ENCODE measurements at places on chromosomes 6 and 20.

DNA sequence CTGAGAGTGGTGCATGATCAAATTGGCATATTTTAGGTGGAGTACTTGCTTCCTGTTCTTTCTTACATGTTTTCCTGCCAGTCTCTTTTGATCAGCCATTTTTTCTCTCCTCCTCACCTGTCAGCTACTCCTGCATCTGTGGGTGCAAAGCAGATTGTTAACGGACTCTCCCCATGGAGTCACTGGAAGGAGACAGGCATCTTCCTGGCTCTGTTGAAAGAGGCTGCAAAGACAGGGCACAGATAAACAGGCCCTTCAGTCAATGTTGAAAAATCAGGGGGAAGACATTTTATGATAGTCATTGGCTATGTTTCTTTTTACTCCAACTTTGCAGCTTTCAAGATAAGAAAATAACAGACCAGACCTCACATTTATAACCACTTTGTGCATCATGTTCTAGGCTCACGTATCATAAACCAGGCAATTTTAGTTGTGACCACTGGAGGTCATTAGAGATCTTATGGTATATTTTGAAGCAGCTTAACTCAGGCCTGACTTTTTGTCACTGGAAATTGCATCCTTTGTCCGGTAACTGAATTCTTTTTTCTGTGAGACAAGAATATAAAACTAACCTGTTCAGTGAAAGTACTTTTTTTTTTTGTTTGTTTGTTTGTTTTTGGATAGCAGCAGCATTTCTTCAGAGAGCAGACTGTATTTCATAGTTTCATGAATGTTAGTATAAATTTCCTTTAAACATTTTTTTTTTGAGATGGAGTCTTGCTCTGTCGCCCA lies 20.1 kb downstream of the ECT2L start:
- no peak for DNase-seq

- DNase-seq = no peak
Observed at GRCh38 chr6:26159357-26160273, 72.4 kb downstream of the HFE start.

GRCh38 chr6:1853761-1854160 lies 244.0 kb downstream of the FOXC1 start:
- no peak for DNase-seq

DNA sequence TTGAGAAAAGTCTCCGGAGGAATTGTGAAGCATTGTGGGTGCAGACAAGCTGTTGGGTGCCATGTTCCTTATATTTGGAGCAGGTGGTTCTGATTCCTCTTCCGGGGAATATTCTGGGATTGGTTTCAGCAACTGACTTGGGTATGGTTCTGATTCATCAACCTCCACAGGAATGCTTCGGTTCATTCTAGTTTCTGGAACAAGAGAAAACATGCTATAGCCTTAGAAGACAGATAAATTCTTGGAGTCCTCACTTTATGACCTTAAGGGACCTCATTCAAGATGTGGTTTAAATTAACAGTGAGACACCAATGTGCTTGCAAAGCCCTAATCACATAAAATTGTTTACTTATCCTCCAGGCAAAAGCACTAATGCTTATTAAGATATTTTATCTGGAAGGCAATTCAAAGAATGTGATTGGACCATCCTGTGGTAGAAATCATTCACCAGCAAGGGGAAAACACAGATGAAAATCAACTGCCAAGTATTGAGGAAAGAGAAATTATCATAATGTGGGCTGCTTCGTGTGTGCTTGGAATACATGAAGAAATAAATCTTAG lies 13.7 kb downstream of the TRAF3IP2 start:
- no peak for DNase-seq

- no peak for DNase-seq
Observed at GRCh38 chr6:113953346-113953745, 17.6 kb downstream of the HDAC2 start.

DNA sequence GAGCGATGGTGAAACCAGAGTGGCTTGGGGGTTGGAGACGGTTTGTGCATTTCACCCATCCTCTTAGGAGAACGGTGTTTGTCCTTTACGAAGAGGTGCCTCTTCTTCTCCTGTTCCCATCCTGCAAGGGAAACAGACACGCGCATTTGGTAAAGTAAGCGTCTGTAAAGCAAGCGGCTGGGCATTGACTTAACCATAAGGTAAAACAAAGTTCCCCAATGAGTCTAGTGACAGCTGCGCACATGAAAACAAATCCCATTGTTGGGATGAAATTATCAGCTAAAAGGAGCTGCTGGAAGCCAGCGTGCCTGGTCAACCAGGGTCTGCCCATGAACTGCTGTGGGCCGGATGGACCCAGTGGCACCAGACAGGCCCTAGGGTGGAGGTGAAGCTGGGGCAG lies 5.8 kb downstream of the BHLHE23 start:
- DNase-seq = no peak

DNA sequence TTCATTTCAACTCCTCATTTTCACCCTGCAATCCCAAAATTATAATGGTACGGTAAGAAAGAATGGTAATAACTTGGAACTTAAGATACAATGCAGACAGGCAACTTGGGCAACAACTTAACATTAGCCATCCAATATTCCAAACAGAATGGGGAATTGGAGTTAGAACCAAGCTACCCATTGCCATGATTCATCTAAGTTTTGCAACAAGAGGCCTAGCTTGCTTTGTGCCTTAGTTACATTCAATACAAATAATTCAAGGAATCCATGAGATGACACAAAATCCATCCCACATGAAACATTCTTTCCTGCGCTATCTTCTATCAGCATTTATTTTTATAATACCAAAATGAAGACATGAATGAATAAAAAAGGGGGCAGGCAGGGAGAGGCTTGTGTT lies 28.4 kb downstream of the DCDC2 start:
- no peak for DNase-seq

GRCh38 chr6:36848658-36849441 lies 9.6 kb upstream of the CPNE5 start:
- DNase-seq = no peak

DNA sequence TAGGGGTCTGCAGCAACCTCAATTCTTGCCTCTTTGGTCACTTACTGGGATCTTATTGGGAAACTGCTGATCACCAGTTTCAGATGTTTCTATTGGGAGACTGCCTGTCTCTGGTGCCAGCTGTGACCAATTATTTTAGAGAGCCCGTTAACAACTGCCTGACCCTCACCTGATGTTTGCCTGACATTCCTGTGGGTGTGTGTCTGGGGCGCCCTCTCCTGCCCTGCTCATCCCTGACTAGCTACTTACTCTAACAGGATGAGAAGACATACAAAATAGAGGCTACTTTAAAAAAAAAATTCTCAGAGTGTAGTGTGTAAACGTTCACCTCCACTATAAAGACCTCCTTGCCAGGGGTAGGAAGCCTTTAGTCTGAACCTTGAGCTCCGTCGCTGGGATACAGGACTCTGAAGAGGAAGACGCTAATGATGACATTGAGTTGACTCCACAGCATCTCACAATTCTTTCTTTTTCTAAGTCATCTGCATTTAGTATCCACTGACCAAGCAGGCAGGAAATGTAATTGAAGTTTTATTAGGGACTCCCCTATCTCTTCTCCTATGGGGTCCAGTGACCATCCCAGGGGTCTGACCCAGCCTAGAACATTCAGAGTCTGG lies 54.6 kb upstream of the DDR1 start:
- DNase-seq = no peak

GRCh38 chr6:113381959-113382358 lies 475.2 kb upstream of the MARCKS start:
- no peak for DNase-seq

DNA sequence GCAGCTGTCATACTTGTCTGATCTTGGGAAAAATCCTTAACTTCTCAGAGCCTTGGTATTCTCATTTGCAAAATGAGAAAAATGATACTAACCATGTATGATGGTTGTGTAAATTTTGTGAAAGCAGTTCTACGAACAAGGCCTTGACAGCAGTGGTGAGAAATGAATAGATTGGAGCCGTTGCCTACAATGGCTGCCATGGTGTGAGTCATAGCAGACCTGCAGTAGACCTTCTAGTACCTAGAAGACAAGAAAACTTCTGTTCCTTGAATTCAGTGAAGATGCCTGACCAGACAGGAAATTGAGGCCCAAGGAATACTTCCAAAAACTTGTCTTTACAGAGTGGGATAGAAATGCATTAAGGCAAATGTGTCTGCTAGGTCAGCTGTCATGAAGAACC lies 338.9 kb downstream of the QKI start:
- no peak for DNase-seq

GRCh38 chr6:39610221-39610620 lies 115.0 kb downstream of the KIF6 start:
- DNase-seq = no peak

- DNase-seq = no peak
Observed at GRCh38 chr6:89347825-89348224, 4.7 kb downstream of the UBE2J1 start.

GRCh38 chr20:25459111-25459830 lies 51.8 kb downstream of the GINS1 start:
- no peak for DNase-seq

DNA sequence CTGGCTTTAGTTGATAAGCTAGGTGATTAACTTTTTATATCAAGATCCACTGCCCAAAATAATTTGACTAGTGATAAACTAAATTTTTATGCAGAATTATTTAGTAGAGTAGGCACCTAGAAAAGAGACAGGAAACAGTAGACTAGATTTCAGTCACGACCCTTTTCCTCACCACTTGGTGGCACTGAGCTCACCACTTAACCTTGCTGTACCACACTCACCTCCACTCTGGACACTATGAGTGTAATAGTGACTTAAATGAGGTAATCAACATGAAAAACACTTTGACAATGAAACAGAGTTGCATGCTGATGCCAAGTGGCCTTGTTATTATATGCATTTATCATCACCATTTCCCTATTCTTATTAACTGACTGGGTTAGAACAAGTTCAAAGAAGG lies 730.4 kb downstream of the KIF16B start:
- DNase-seq = no peak

DNA sequence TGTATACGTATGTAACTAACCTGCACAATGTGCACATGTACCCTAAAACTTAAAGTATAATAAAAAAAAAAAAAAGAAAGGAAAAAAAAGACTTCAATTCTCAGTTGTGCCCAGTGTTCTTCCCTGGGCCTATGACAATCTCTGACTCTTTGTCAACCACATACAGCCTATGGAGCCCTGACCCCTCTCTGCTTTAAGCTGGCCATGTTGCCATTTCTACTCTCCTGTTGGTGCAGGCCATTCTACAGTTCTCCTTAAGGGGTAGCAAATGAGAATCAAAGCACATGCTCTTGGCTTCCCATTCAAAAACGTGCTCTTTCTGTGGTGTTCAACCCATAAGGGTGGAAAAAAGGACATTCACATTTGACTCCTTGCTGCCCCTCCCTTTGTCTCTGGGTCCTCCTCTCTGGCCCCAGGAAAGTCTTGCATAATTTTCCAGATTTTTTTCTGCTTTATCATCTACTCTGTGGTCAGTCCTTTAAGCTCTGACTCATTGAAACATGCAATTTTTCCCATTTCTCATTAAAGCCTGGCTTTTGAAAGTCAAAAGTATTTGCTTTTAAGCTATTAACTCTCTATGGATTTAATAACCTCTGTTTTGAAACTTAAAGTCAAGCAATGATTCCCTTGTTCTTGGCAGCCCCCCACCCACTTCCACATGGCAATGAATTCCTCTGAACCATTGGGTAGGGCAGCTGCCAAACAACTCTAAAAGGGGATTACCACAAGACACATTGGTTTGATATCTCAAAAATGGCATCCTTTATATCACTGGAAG lies 208.6 kb upstream of the MCHR2 start:
- no peak for DNase-seq

GRCh38 chr6:141890661-141891060 lies 242.1 kb upstream of the GJE1 start:
- no peak for DNase-seq

DNA sequence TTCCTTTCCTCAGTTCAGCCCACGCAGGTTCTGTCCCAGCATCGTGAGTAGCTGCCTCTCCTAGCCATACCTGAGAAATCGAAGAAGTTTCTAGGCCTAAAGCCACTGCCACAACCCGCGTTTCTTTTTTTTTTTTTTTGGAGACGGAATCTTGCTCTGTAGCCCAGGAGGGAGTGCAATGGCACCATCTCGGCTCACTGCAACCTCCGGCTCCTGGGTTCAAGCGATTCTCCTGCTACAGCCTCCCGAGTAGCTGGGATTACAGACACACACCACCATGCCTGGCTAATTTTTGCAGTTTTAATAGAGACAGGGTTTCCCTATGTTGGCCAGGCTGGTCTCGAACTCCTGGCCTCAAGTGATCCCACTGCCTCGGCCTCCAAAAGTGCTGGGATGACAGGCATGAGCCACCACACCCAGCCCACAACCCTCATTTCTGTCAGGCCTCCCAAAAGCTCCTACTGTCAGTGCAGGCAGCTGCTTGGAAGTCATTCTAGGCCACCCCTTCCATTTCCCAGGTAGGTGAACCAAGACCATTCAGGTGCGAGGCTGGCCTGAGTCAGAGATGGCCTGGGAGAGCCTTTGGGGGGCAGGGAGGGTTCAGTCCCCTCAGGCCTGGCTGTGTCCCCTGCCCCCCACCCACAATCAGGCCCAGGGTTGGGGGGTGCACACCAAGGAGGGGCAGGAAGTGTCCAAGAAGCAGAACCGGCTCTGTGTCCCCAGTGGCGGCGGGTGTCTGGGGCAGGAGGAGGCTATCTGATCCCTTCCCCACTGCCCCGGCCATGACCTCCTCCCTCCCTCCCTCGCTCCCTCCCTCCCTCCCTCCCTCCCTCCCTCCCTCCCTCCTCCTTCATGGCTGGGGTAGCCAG lies 47.2 kb downstream of the NOL4L start:
- DNase-seq = no peak

DNA sequence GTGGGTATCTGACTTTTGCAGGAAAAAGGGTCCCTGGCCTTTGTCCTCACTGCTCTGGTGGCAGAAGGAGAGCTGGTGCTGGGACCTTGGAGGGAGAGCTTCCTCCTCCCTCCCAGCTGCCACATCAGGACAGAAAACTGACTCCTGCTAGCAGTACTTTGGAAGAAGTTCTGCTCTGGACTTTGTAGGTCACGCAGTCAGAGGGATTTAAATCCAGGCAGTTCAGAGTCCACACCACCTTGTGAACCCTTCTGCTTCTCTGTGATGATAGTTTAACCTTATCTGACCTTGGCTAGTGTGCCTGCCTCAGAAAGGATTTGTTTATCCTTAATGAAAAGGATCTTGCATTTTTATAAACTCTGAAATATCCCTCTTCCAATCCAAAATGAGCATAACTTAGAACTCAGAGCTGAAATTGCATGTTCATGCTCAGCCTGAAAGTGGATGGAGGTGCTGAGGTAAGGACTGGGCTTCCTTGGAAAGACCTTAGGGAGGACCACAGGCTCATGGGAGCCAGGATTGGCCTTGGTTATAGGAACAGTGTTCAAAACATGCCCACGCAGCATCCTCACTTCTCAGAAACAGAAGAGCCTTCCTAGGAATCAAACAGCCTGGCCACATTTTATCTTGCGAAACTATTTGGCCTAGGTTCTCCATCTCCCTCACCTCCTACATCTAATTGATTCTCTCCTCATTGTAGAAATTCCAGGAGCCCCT lies 123.9 kb upstream of the SASH1 start:
- DNase-seq = no peak

GRCh38 chr6:28940294-28940857 lies 16.6 kb upstream of the TRIM27 start:
- DNase-seq = peak; percentile 48
